Left renal cortex interstitium (tissue), 4 donors: ENCODE measurements at places on chromosomes 1 and 21. TPM values are rescaled to one million over a fixed set of nuclear protein-coding genes. Genes with fewer than 3 reads are reported as not detected.

UBL4B gene
- polyA plus RNA-seq: not detected

FBLIM1 gene
- polyA plus RNA-seq: 46.1 TPM

TTC3 gene
- polyA plus RNA-seq: 171 TPM

SV2A gene
- 8.7 TPM for polyA plus RNA-seq

ARHGAP30 gene
- 1.9 TPM for polyA plus RNA-seq

RUNX3 gene
- polyA plus RNA-seq: 0.62 TPM

SLAMF7 gene
- polyA plus RNA-seq: 0.32 TPM

OR2L3 gene
- polyA plus RNA-seq: not detected

DNA sequence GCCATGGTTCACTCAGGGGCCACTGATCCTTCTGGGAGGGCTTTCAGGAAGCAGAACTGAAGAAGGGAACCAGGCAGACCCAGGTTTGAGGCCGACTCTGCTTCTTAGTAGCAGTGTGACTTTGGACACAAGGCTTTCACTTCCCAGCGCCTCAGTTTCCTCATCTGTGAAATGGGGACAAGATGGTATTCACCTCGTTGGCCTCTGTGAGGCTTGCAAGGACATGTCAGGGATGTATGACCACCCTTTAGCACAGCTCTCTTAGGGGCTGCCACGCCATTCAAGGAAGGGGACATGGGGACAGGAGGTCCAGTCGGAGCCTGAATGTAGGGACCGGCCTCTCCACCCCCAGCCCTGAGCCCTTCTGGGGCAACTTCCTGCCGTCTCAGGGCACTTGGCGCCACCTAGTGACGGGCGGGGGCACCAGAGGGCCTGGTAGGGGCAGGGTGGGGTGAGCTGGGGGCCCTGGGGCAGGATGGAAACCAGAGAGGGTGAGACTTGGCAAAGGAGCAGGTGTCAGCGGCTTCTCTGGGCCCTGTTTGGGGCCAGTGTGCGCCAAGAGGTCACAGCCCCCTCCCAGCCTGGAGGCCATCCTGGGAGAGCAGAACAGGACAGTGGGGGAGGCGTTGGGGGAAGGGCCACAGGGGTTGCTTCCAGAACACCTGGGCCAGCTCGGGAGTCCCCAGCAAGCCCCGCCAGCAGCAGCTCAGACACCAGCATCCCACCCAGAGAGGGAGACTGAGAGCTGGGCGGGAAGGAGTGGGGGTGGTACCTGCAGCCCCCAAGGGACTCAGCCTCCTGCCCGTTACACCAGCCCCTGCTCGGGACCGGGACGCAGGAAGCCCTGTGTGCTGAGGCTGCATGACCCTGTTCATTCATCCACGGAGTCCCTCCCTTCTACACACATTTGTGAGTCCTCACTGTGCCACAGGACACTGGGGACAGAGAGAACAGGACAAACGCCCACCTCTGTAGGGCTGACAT is 102.5 kb upstream of the TARDBP start:
- no peak for DNase-seq

GRCh38 chr1:178470411-178470960 is 26.3 kb downstream of the CLEC20A start:
- peak; percentile 13 for DNase-seq

GRCh38 chr1:151967091-151967490 is 26.6 kb downstream of the S100A10 start:
- DNase-seq: no peak

DNA sequence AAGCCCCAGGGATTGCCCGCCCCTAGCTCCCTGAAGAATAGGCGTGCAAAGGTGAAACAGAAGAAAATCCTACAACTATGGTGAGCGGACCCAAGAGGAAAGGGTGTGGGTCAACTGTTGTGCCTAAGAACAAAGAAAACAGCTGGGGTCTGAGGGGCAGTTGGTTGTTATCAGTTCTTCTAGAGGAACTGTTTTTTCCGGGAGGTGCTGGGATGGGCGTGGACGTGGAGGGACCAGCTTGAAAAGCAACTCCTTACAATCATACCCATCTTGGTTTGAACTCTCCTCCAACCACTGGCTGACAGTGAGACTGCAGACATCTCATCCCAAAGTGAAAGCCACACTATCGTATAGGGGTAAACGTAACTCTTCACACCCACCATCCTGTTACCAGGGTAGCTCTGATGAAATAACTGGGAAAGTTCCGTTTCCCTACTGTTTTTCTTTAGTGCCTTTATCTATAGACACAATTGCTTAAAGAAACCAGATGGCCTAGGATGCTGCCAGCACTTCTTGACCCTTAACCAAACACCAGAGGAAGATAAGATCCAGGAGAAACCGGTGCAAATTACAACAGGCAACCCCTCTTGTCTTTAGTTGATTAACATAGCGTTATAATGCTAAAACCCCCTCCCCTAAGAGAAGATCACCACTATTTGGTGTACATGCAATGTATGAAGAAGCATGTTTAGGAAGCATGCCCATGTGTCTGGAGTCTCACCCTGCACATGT is 25.6 kb upstream of the FAM89A start:
- DNase-seq: no peak

GRCh38 chr1:16006010-16006409 is 2.0 kb downstream of the SRARP start:
- DNase-seq: no peak

GRCh38 chr1:203524152-203524551 is 30.2 kb downstream of the OPTC start:
- DNase-seq: no peak

DNA sequence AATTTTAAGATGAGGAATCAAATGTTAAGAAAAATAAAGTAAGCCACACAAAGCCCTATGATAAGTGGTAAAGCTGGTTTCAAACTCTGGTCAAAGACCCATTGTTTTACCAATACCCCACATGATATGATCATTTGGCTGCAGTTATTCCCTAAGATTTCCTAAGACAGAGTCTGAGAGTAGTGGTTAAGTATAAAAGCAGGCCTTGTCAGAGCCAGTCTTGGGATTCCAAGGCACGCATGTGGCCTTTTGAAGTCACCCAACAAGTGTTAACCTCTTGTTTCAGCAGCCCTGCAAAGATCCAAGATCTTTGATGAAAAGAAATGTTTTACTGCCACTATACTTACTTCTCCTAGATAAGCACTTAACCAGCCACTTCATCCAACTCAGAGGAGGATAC is 159.2 kb downstream of the SIPA1L2 start:
- DNase-seq: no peak

- no peak for DNase-seq
These were observed 98.8 kb downstream of the LBR start for GRCh38 chr1:225329041-225329440.

- no peak for DNase-seq
These were observed 7.2 kb upstream of the FBXO28 start for GRCh38 chr1:224106568-224107281.

DNA sequence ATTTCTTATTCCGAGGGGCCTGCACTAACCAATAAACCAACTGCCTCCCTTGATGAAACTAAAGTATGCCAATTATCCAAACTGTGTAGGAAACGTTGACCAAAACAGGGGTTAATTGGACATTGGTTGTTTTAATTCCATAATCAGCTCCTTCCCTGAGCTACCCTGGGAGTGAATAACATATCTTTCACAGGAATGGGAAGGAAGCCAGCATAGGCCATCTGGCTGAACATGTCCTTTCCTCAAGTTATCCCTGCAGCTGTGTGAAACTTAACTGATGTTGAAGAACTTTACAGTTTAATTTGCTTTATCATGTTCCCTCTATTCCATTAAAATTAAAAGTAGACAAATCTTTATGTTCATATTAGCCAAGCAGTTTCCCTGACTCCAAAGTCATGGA is 75.4 kb downstream of the NRIP1 start:
- DNase-seq: no peak

DNA sequence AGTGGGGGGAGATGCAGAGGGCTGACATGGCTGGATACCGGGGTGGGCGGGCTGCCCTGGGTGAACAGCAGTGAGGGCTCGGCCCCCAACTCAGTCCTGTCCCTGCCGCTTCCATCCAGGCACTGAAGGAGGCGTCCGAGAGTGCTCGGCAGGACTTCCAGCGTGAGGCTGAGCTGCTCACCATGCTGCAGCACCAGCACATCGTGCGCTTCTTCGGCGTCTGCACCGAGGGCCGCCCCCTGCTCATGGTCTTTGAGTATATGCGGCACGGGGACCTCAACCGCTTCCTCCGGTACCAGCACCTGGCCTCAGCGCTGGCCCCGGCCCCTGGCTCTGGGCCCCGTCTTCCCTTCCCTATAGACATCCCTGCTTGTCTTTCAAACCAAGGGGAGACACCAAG is 15.6 kb downstream of the NTRK1 start:
- no peak for DNase-seq

GRCh38 chr1:243710467-243710866 is 139.6 kb downstream of the AKT3 start:
- no peak for DNase-seq

DNA sequence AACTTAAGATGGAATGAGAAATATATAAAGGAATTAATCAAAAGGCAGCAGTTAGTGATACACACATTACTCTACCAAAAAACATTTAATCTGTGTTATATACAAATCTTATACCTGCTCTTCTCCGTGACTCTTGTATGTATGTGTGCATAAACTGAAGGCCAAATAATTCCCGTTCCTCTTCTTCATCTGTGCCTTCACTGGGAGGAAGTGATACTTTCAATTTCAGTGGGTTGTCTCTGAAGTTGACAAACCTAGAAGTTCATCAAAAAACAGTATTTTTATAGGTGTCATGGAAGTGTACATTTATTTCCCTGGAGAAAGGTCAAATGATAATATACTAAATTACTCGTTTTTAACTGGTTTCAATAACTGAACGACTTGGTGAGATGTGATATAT is 19.3 kb downstream of the TRMT13 start:
- DNase-seq: no peak

- no peak for DNase-seq
These were observed 835 bp downstream of the C1orf52 start for GRCh38 chr1:85258536-85259117.

DNA sequence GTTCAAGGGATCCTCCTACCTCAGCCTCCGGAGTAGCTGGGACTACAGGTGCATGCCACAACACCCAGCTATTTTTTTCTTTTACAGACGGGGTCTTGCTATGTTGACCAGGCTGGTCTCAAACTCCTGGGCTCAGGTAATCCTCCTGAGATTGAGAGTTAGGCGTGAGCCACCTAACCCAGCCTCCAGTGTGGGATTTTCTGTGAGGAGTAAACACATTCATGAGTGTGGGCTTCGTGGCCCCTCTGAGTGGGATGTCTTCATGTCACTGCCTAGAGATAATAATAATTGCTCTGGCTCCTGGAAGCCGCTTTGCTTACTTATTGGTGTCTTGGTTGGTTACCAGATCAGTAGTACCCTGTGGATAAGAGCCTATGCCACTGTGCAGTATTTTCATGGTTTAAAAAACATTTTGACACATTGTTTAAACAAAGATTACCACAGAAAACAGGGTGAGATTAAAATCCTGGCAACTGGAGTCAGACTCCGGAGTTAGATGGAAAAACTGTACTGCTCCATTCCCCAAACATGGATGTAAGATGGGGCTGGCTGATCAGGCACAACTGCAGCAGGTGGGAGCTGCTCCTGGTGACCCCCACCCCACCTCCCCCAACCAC is 159.1 kb upstream of the RAB4A start:
- no peak for DNase-seq
